Daoy (cell line): ENCODE measurements at places on chromosomes 7 and 10. TPM values are rescaled to one million over a fixed set of nuclear protein-coding genes. Genes with fewer than 3 reads are reported as not detected.

CTAGE4 gene
- total RNA-seq, result 0.09 and 0.23 TPM in 2 replicates

GSTO1 gene
- total RNA-seq, result 194 and 233 TPM in 2 replicates

CYP51A1 gene
- 52.5 and 52.6 TPM in 2 replicates for total RNA-seq

DNA sequence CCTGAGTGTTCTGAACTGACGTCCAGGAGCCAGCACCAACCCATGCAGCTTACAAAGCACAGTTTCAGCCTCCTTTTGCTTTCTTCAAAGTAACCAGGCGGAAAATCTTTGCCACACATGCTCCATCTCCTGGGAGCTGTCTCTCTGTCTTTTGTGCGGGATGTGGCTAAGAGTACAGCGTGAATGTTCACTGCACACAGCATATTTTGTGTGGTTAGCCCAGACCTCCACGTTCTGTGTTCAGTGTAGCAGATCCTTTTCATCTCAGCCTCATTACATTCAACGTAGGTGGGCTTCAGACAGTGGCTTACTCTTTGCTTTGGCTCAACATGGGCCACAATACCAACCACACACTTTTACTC lies 200.8 kb downstream of the TNS3 start:
- no peak for DNase-seq

- no peak for DNase-seq
These were observed 172.7 kb upstream of the HPS1 start for GRCh38 chr10:98619446-98619845.

GRCh38 chr7:25444991-25445390 lies 216.7 kb upstream of the NPVF start:
- DNase-seq, result no peak

- DNase-seq, result no peak
These were observed 103.1 kb upstream of the INSIG1 start for GRCh38 chr7:155194382-155195140.

DNA sequence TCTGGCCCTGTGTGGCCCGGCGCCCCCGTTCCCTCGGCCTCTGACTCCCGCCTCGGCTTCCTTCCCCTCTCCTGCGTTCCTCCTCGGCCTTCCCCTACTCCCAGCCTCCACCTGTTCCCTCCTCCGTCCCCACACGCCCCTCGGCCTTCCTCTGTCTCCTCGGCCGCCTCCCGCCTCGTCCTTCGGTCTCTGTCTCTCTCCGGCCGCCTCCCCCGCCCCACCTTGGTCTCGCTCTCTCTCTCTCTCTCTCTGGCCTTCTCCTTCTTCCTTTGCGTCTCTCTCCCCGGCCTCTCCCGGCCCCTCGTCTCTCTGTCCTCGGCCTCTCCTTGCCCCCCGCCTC lies 588 bp downstream of the GET4 start:
- DNase-seq, result no peak

DNA sequence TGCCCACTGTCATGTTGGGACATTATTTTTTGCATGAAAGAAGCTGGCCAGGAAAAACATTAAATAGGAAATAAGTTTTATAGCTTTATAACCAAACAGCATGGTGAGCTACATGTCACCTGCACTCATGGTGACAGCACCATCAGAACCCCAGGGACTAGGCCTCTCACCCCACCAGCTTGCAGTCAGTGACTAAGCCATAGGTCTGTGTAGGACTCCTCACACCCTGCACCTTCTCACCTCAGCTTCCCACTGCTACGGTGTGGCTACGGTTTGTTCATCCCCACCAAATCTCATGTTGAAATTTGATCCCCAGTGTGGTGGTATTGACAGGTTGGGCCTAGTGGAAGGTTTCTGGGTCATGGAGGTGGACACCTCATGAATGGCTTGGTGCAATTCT lies 161.3 kb upstream of the VIPR2 start:
- no peak for DNase-seq

DNA sequence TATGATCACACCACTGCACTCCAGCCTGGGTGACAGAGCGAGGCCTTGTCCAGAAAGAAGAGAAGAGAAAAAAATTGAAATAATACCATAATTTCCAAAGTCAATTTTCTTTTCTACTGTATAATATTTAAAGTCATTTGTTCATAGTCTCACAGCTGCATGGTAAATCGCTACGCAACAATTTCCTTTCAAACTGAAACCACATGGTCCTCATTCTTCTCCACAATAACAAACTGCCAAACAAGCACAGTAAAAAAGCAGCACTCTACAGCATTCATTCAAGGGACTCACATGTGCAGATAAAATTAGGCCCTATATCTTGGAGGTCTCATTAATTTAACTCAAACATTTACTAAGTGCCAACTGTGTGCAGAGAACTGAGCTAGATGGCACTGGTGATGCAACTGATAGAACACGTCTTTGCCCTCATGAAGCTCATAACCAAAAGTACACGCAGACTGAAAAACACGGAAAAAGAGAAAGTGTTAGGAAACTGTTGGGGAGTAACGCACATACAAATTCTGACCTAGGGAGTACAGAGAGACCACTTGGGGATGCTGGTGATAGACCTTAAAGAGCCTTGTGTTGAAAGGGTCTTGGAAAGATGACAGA lies 68.4 kb upstream of the SRRM3 start:
- DNase-seq, result no peak

GRCh38 chr7:151853896-151854719 lies 22.8 kb downstream of the PRKAG2 start:
- no peak for DNase-seq

- DNase-seq, result no peak
These were observed 727.8 kb downstream of the GRID1 start for GRCh38 chr10:85638797-85639196.

DNA sequence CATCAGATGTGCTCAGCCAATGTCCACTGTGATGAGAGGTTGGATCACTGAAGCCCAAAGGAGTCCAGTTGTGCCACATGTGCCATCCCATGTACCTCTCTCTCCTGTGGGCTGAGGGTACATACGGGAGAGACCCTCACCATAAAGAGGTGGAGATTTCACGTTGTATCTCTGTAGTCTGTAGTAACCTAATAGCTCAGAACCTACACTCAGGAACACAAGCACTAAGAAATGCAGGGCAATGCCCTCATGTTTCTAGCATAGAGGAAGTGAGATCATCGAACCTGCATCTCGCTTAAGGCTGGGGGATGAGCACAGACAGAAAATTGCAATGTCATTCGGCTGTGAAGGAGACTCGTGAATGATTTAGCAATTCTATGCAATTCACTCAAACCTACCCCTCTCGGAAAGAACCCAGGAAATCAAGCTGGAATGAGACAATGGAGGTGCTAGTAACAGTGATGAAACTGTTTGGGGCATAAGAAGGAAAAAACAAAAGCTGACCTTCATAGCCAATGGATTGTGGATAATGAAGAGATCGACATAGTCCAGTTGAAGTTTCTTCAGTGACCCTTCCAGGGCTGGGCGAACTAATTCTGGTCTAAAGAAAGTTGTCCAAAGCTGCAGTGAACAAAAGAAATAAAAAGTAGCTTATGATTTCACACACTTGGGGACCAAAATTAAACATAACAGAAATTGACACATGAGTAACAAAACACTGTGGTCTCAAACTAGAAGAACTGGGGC lies 80.3 kb upstream of the UCN3 start:
- peak; percentile 10 for DNase-seq

GRCh38 chr10:120513307-120513796 lies 56.3 kb downstream of the PLPP4 start:
- DNase-seq, result no peak

GRCh38 chr10:14601872-14602725 lies 172.6 kb downstream of the FAM107B start:
- DNase-seq, result peak; percentile 71

- DNase-seq, result no peak
These were observed 138.1 kb upstream of the CHST15 start for GRCh38 chr10:124231168-124232155.

DNA sequence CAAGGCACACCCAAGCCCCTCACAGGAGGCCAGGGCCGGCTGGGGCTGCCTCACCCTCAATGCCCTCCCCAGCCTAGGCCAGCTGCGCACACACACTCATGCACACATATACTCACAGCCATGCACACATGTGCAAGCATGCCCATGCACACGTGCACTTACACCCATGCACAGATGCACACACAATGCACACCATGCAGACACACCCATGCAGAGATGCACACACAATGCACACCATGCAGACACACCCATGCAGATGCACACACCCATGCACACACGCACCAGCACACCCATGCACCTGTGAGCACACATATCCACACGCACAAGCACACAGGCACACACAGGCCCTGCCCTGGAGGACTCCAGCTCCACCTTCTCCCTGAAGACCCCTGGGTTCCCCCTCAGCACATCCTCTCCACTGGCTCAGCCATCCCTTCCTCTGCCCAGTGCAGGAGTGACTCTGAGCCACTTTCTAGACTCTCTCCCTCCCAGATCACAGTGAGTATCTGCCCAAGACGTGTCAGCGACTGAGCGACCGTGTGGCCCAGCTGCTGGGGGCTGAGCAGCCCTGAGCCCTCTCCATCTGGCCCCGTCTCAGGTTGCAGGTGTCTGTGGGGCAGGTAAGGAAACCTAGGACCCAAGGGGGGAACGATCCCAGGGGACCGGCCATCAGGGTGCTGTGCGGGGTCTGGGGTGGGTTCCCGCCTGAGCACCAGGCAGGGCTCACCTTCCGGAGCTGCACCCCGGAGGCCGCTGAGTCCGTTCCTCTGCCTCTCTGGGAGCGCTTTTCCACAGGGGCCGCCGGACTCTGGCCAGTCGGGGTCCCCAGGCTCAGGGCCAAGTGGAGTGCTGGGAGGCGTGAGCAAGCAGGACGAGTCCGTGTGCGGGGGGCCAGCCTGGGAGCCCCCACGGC lies 25.8 kb downstream of the AP5Z1 start:
- DNase-seq, result no peak

DNA sequence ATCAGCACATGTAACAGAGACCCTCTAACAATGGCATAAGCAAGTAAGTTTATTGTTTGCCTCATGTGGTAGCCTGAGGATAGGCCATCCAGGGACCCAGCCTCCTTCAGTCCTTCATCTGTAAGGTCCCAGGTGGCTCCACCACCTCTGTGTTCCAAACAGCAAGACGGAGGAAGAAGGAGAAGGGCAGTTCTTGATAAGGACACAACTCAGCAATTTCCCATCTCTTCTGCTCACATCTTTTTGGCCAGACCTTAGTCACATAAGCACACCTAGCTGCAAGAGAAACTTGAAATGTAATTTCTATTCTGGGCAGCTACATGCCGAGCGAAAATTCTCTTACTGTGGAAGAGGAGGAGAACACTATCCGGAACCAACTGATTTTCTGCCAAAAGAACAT lies 33.9 kb downstream of the DCLRE1A start:
- no peak for DNase-seq

GRCh38 chr10:12590675-12591659 lies 241.6 kb downstream of the CAMK1D start:
- no peak for DNase-seq

GRCh38 chr7:80235334-80235733 lies 100.7 kb downstream of the GNAI1 start:
- DNase-seq, result no peak

- DNase-seq, result no peak
These were observed 22.3 kb downstream of the COX15 start for GRCh38 chr10:99709480-99710229.

DNA sequence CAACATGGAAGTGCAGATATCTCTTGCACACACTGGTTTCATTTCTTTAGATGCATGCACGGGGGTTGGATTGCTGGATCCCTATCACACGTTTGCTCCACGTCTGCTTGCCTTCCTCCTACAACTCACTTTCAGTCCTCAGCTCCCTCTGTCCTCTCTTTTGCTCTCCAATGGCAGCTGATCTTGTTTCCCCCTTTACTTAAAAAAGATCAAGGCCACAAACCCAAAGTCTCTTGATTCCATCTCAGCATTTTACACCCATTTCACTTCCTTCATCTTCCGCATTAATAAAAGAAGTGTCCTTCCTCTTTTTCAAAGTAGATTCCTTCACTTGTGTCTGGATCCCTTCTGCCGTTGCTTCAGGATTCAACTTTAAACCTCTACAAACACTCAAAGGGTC lies 245.2 kb downstream of the DOCK4 start:
- no peak for DNase-seq

DNA sequence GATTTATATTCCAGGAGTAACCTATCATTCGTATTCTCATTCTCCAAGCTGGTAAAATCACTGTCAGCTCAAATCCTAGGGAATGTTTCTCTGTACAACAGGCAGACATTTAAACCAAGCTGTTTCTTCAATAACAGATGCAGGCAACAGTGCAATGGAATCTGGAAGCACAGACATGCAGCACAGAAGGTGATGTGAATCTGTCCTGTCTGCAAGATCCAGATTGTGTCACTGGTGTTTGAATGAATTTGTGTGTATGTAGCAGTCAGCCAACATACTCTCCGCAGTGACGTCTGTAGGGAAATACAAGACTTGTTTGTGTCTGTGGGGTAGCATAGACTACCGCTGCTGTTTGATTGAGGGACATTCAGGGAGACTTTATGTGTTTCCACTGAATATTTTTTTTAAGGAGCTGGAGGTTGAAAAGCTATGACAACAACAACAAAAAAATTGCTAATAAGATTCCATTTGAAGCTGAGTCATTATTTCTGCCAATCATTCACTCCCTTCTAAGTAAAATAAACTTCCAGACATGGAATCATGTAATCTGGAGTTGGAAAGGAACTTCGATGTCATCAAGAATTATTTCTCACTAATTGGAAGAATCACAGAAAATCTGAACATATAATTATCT lies 122.9 kb upstream of the MYO3A start:
- DNase-seq, result no peak

GRCh38 chr7:36951257-36951697 lies 227.0 kb upstream of the AOAH start:
- no peak for DNase-seq

DNA sequence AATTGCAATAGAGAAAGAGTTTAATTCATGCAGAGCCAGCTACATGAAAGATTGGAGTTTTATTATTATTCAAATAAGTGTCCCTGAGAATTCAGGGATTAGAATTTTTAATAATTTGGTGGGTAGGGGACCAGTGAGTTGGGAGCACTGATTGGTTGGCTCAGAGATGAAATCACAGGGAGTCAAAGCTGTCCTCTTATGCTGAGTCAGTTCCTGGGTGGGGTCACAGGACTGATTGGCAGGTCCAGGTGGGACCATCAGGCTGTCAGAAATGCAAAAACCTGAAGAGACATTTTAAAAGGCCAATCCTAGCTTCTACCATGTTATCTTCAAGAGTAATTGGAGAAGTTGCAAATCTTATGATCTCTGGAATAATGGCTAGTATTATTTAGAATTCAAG lies 56.0 kb upstream of the KAT6B start:
- DNase-seq, result no peak
